ENCODE measurements at places on chromosomes 5 and 9.

DNA sequence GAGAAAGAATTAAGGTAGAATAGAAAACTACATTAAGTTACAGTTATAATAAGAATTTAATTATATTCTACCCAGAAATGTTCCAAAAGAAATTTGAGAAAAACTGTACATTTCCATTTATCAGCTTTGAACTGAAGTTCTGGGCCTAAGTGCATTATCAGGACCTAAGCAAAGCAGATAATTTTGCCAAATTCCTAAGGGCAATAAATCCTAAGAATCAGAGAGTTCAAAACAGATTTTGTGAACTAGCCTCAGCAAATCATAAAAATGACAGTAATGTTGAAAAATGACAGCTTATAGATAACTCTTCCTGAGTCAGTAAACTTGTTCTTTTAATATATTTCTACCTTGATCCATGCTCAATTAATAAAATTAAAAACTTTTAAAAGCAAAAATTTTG, 662.1 kb upstream of the CDH9 start:
- DNase-seq: no peak

GRCh38 chr5:122656160-122656559, 118.7 kb upstream of the SNX2 start:
- peak; percentile 7 for DNase-seq

- peak; percentile 90 for DNase-seq
Observed at GRCh38 chr5:55232985-55233928, at the start of gene CCNO. Gene CCNO, minus strand, starts transcription at chr5:55233608. Its CDS starts 85 bp downstream, at chr5:55233523.

DNA sequence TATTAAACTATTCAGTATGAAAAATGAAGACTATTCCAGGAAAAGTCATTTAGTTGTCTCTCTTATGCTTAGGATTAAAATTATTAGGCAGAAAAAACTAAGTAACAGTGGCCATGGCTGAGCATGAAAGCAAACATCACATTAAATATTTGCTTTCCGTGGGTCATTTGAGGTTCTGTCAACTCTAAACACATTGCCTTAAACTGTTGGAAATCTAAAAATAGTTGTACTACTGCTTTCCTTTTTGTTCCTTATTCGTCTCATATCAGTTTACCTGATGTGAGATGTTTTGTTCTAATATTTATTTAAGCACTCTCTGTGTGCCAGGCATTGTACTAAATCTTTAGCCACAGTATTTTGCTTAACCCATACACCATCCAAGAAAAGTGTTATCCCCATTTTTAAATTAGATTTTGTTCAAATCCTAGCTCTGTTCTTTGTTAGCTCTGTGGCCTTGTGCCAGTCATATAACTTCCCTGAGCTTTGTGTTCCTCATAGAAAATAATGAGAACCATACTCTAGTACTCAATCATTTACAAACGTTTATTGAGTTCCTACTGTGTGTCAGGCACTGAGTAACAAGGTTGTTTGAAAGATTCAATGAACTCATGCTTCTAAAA, 18.7 kb upstream of the ZNF608 start:
- DNase-seq: no peak

GRCh38 chr5:127612441-127613141, 36.3 kb upstream of the CTXN3 start:
- DNase-seq: no peak

GRCh38 chr9:20441711-20442423, 180.4 kb downstream of the MLLT3 start:
- DNase-seq: no peak

GRCh38 chr9:81680006-81680405, 9.3 kb downstream of the TLE1 start:
- DNase-seq: no peak

DNA sequence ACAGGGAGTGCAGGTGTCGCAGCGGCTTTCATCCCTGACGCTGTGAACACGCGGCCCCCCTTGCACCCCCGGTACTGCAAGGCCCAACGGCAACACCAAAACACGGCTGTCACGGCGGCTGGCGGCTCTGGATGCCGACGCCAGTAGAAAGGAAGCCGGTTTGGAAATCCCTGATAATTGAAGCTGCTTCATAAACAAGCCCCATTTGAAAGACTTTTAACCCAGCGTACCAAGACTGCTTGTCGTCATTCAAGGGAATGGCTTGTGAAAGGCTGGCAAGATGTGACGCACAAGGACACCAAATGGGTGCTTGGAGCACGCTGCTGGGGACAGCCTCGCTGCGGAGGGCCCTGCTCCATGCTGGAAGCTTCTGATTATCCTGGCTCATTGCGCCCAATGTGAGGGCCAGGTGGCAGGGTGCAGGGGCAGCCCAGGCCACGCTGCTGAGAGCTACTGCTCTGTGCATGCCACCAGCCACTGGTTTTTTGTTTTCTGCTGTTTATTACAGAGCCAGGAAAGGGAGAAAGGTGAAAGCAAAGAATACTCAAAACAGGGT, 63.1 kb downstream of the GTF3C4 start:
- peak; percentile 3 for DNase-seq

DNA sequence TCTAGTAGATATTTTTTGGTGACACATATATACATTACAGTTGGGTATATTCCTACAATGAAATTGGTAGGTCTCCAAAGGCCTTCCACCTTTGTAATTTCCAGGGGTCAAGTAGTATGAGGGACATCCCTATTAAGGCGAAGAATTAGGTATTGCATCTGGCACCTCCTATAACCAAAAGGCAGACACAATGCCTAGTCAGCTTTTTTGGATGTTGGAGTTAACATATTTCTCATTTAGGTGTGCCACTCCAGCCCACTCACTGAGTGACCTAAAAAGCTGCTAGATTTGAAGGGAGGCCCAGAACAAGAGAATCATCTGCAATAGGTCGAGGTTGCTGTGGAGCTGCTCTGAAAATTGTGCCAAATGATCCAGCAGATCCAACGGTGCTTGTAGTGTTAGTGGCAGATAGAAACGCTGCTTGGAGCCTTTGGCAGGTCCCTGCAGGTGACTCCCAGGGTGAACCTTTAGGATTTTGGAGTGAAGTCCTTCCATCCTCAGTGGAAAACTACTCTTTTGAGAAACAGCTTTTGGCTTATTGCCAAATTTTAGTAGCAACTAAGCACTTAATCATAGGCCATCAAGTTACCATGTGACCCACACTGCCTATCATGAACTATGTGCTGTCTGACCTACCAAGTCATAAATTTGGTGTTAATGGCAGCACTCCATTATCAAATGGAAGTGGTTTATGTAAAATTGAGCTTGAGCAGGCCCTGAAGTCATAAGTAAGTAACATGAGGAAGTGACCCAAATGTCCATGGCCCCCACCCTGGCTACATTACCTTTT, 15.7 kb upstream of the FNIP1 start:
- DNase-seq: peak; percentile 12

- DNase-seq: no peak
Observed at GRCh38 chr5:135234242-135234641, 164.8 kb downstream of the MACROH2A1 start.

DNA sequence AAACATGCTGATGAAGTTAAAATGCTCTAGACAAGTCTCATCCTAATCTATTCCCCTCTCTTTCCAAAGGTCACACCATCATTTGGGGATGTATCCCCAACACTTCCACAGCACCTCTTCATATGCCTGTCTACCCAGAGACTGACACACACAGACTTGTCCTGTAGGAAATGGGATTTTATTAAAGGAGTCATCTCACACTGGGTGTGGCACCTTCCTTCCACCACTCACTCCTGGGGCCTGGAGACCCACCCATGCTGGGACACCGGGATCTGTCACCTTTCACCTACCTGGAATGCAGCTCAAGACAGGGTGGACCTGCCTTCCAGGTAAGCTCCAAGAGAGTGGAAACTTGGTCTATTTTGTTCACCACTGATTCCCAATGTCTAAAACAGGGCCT, 99.4 kb upstream of the HAND1 start:
- no peak for DNase-seq

GRCh38 chr5:117812861-117813260, 1175.5 kb downstream of the DTWD2 start:
- DNase-seq: no peak

DNA sequence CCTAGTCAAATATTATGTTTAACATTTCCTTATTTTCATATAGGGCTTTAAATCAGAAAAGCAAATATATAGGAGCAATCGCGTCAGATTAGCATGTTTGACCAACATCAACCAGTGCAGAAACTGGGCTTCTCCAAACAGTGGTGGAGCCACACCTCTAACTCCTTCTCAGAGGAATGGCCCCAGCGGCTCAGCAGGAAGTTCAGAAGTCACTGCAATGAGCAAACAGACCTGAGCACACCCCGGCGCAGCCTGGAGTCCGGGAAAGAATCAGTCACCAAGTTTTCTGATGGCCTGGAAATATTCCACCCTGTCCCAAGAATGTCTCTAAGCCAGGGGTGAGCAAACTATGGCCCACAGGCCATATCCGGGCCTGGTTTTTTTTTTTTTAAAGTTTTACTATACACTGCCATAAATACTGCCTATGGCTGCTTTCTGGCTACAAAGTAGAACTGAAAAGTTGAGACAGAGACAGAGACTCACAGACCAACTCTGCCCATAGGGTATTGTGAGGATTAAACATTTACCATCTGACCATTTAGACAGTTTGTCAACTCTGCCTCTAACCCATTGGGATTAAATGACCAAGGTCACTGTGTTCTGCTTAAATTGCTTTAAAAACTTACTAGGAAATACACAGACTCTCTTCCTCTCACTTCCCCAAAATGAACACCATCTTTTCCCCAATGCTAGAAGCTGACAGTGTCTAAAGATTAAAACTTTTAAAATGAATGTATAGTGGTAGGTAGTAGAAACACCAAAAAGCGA, 5.4 kb downstream of the GOLM1 start:
- DNase-seq: no peak

GRCh38 chr9:96068511-96068910, 193.0 kb downstream of the ERCC6L2 start:
- no peak for DNase-seq

DNA sequence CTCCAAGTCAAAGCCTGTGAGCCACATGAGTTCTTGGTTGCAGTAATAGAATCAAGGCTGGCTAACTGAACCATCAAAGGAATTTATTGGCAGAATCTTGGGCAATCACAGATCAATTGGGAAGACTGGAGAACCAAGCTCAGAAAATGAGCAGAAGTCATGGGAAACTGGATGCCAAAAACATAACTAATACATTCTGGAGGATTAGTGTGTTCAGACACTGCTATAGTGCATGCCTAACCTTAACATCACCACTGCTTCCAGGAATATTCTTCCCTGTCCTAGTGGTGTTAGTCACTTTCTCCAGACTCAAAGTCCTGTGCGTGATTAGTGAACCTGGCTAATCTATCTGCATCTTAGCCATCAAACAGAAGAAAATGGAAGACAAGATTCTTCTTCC, 843.7 kb downstream of the EFNA5 start:
- peak; percentile 71 for DNase-seq

- DNase-seq: peak; percentile 56
Observed at GRCh38 chr9:136629879-136630661, 32.6 kb upstream of the EGFL7 start.

Data from ELR (cell line).